ENCODE measurements at places on chromosomes 5 and 9.
A peak's percentile ranks its signal among the peaks of the same experiment; 100 is the strongest.

- peak; percentile 87 for DNase-seq
Observed at GRCh38 chr5:60362158-60362557, 337.8 kb downstream of the DEPDC1B start.

- no peak for DNase-seq
Observed at GRCh38 chr9:117125531-117125930, 289.3 kb downstream of the ASTN2 start.

DNA sequence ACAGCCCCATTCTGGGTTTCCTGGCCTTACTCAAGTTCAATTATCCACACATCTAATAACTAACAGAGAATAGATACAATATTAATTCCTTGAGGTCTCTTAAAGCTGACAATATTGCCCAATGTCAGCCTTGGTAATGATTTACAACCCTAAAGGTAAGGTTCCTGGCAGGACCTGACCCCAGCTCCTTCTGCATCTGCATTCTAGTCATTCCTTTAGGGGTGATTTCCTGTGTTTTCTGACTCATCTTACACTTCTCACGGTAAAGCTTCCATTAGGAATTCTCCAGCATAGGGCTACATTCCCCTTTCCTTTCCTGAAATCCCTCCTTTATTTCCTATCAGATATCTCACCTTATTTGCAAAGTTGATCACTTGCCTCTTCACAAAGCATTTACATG, 9.3 kb downstream of the HAVCR1 start:
- DNase-seq, result peak; percentile 13

DNA sequence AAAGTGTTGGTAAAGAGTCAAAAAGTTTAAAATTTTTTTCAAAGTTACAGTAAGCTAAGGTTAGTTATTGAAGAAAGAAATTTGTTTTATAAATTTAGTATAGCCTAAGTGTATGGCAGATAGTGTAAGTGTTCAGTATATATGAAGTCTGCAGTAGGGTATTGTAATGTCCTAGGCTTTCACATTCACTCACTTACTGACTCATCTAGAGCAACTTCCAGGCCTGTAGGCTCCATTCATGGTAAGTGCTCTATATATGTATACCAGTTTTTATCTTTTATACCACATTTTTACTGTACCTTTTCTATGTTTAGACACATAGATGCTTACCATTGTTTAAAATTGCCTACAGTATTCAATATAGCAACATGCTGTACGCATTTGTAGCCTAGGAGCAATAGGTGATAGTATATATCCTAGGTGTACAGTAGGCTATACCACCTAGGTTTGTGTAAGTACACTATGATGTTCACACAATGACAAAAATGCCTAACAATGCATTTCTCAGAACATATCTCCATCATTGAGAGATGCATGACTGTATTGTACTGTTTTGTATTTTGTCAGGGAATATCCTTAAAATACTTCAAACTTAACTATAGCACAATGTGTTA, 38.5 kb downstream of the CYSTM1 start:
- DNase-seq, result no peak

GRCh38 chr5:75324791-75325190, 12.2 kb upstream of the HMGCR start:
- DNase-seq, result no peak

DNA sequence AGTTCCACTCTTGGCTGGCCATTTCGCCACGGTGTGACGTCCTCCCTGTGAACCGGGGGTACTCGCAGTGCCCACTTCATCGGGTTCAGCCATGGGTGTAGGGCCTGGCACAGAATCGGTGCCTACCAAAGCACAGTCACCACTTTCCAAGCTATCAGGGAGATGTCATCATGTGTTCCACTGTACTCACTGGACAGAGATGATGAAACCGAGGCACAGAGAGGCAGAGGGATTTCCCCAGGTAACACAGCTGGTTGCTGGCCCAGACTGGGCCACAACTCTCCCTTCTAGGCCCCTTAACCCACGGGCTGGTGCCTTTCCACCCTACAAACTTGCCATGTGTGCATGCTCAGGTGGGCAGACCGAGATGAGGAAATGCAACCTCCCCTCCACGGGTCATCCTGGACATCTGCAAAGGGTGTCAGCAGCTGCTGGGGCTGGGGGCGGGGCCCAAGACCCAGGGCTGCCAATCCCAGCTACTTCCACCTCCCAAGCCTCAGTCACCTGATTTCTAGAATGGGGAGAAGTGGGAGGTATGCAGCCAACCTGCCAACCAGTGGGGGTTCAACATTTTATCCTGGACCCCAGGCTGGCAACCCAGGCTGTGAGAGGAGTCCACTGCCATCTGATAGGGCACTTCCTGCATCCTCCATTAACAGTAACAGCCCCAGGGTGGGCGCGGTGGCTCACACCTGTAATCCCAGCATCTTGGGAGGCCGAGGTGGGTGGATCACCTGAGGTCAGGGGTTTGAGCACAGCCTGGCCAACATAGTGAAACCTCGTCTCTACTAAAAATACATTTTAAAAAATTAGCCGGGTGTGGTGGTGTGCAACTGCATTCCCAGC, 893 bp upstream of the SH2D3C start:
- DNase-seq, result no peak

GRCh38 chr5:170573114-170573513, 69.3 kb downstream of the KCNIP1 start:
- DNase-seq, result no peak

GRCh38 chr5:112973904-112974303, 2.7 kb upstream of the DCP2 start:
- no peak for DNase-seq

DNA sequence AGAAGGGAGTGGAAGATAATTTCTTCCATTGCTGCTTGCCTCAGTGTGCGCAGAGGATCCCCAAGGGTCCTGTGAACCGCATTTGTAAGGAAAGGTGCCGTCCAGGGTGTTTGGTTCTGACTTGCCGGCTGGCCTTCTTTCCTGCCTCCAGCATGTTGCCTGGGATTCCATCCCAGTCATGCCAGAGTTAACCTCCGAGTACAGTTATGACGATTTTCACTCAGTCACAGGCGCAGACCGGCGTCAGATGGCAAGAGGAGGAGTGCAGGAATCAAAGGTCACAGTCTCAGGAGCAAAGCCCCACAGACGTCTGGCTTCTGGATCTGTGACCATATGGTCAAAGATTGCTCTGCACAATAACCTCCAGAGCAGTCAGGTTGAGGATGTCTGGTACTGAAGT, 5.9 kb upstream of the GADD45G start:
- no peak for DNase-seq

GRCh38 chr9:113578882-113579282, 115.4 kb downstream of the RGS3 start:
- peak; percentile 93 for DNase-seq

DNA sequence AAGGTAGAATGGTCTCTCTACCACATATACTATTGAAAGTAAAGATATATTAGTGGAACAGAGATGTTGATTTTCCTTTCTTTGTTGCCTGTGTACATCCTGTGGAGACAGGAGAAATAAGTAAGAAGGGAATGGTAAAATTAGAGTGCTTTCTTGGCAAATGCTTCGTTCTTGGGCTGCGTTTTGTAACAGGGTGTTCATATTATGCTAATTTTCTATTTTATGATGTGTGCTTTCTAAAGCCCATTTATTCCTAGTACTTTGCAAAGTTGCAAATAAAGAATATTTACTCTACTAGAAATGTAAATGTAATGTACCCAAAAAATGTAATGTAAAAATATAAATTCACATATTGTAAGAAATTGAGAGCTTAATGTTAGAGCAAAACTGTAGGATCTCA, 40.5 kb upstream of the RIOK2 start:
- DNase-seq, result no peak

GRCh38 chr9:99040911-99041582, 63.9 kb upstream of the TGFBR1 start:
- peak; percentile 94 for DNase-seq

- no peak for DNase-seq
Observed at GRCh38 chr9:68861436-68861835, 152.5 kb downstream of the PRKACG start.

DNA sequence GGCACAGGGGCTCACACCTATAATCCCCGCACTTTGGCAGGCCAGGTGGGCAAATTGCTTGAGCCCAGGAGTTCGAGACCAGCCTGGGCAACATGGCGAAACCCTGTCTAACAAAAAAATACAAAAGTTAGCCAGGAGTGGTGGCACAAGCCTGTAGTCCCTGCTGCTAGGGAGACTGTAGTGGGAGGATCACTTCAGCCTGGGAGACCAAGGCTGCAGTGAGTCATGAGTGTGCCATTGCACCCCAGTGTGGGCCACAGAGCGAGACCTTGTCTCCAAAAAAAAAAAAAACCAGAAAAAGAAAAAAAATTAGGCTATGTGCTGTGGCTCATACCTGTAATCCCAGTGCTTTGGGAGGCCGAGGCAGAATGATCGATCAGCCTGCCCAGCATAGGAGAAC, 58.5 kb upstream of the EIF4EBP3 start:
- no peak for DNase-seq

DNA sequence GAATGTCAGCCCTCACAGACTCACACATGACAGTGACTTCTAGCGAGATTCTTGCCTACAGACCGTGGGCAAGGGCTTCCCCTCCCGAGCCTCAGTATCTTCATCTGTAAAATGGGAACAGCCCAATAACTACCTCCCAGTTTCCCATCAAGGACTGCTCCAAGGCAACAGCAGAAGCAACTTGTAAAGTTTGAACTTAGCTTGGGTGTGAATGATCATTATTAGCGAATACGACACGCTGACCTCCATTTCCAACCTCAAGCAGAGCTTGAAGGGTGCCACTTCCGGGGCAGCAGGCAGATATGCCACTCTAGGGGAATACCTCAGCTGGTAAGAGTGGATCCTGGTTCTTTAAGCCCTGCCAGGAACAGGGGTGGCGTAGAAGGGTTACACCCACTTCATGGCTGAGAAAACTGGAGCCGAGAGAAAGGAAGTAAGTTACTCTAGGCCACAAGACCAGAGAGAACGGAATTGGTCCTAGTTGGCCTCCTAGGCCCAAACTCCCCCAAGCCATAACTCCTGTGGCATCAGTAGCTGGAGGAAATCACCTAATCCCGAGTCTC, 2.0 kb downstream of the RNF44 start:
- peak; percentile 27 for DNase-seq

DNA sequence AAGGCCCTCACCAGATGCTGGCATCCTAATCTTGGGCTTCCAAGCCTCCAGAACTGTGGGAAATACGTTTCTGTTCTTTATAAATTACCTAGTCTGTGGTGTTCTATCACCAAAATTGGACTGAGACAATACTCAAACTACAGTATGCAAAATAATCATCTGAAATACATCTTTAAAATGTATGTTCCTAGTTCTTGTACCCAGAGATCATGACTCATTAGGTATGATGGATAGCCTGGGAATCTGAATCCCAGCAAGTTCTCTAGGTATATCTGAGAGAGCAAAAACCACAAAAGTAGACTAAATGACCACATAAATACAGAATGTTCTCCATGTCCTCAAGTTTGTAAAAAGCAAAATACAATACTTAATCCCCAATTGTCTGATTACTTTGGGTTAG, 166.3 kb downstream of the YIPF5 start:
- peak; percentile 25 for DNase-seq

DNA sequence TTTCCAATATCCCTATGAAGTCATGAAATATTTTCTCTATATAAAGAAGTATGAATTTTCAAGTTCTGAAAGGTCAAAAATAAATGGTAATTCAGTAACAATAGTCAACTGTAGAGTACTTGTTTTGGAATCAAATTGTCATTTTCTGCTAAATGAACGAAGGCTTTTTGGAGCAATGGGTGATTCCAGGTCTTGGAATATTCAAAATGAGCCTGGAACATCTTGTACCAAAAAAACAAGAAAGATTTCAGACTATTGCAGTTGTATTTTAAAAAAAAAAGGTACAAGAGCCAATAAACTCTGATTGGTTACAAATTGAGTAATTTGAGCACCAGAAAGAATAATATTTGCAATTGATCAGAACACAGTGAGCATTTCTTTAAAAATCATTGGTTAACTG, 730.1 kb downstream of the DTWD2 start:
- DNase-seq, result no peak

DNA sequence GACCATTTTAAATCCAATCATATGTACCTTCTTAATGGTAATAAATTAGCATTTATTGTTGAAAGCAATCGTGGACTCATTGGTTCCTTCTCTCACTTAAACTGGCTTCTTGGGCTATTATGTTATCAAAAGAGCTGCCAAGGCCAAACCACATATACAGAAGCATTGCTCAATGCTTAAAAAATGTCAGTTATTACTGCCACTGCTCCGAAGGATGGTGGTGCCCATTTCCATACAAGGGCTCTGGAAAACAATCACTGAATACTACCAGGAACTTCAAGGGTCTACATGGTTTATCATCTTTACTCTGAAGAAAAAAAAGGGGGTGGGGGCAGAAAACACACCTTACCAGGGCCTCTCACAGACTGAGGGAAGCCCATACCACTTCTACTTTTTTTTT, 104.3 kb downstream of the GNAQ start:
- peak; percentile 46 for DNase-seq

DNA sequence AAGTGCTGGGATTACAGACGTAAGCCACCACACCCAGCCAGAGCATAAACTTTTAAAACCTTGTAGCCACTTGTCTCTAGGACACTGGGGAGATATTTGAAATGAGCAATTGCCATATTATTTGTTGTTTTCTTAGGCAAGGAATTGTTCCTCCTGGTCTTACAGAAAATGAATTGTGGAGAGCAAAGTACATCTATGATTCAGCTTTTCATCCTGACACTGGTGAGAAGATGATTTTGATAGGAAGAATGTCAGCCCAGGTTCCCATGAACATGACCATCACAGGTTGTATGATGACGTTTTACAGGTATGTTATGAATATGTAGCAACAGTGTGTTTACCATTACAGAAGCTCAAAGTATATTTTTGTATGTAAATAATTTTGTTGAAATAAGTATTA, 30.5 kb downstream of the SFXN1 start:
- DNase-seq, result no peak

GRCh38 chr5:142181096-142181495, 72.5 kb downstream of the NDFIP1 start:
- no peak for DNase-seq

DNA sequence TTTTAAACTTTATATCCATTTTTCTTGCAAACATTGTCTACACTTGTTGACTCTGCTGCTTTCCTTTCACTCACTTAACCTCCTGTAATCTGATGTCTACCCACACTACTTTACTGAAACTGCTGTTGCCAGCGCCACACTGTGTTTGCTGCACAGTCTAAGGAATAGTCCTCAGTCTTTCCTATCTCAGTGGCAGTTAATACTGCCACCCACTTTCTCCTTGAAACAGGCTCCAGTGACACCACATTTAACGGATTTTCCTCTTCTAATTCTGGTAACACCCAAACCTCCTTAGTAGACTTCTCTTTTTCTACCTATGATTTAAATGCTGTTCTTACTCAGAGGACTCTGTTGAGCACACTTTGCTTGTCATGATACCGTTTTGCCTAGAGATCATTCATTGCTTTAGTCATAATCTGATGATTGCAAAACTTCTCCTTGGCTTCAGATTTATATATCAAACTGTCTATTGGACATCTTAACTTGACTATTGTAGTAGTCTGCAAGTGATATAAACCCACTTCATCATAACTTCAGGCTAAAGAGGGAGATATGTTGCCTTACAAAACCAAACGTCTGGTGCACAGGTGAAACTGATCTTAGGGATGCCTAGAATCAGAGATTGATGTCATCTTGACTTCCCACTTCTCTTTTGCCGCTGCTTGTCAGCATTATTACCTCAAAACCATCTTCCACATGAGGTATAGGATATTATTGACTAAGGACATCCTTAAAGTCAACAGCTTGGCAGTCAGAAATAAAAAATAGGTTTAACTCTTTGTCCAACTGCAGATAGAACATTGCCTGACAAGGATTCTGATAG, 94.1 kb downstream of the CDC42SE2 start:
- DNase-seq, result no peak

- no peak for DNase-seq
Observed at GRCh38 chr9:133221177-133221809, 12.2 kb upstream of the OBP2B start.

Data from fibroblast of skin of abdomen (primary cell).